ENCODE measurements at places on chromosomes 2 and 18. TPM values are rescaled to one million over a fixed set of nuclear protein-coding genes. Genes with fewer than 3 reads are reported as not detected.

GALNT3 gene
- total RNA-seq, result 19.7 TPM

MOGAT1 gene
- total RNA-seq, result not detected

SLC30A3 gene
- total RNA-seq, result 0.15 TPM

REG3A gene
- not detected for total RNA-seq

EFHD1 gene
- 22.1 TPM for total RNA-seq

DNA sequence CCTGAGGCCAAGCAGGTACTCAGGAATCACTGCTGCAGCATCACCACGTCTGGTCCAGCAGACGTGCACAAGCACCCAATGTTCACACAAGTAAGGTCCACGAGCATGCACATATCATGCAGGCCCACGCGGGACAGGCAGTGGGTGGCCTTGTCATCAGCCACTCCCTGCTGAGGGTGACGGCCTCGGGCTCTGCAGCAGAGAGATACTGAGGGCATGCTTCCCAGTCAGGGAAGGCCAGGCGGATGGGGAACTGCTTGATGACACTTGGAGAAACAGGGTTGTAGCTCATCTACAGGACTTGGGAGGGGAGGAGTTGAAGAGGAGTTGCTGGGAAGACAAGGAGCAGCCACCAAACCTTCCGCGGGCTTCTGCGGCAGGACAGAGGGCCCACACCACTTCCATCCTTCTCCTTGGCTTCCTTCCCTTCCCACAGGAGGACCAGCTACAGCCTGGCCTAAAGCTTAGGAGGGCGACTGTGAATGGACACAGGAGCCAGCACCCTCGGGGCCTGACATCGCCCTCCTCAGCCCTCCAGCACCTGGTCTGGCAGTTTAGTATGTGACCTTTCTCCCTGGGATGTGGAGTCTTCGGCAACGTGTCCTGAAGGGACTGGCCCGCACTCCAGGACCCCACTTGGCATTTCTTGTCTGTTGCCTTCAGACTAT lies 15.2 kb downstream of the MFSD2B start:
- no peak for DNase-seq

- DNase-seq, result no peak
Observed at GRCh38 chr18:32351032-32351431, 119.7 kb downstream of the GAREM1 start.

DNA sequence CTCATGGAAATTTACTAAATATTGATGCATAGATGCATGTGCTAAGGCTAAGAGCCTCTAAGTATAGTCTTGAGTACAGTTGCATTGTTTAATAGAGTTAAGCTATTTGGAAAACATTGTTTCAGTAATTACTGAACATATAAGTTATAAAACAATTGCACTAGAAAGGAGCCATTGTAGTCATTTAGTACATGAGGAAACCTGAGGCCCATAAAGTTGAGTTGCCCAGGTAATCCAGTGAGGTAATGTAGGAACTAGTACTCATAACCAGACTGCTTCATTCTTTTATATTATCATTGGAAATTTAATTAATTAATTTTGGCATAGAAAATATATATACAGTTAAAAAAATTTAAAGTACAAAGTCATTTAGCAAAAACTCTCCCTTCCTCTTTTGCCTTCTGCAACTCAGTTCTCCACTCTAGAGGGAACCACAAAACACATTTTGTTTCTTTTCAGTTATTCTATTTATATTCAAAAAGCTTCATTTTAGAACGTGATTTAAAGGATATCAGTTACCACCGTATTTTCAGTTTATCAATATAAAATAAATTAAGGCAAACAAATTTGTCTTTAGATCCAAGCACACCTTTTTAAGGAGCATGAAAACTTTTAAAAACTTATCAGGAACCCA lies 27.8 kb upstream of the TBR1 start:
- DNase-seq, result no peak

- DNase-seq, result no peak
Observed at GRCh38 chr2:106160786-106161261, 33.3 kb downstream of the UXS1 start.

DNA sequence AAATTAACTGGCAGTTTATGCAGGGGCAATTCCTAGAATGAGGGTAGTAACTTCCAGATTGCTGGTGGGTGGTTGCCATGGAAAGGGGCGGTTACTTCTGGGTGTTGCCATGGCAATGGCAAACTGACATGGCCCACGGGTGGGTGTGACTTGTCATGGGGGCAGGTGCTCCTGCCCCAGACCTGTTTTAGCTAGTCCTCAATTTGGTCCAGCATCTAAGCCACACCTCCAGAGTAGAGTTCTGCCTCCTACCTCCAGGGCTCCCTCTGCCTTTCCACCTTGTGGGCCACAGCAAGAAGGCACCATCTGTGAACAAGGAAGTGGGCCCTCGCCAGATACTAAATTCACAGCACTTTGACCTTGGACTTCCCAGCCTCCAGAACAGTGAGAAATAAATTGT lies 148.7 kb downstream of the TFCP2L1 start:
- no peak for DNase-seq

DNA sequence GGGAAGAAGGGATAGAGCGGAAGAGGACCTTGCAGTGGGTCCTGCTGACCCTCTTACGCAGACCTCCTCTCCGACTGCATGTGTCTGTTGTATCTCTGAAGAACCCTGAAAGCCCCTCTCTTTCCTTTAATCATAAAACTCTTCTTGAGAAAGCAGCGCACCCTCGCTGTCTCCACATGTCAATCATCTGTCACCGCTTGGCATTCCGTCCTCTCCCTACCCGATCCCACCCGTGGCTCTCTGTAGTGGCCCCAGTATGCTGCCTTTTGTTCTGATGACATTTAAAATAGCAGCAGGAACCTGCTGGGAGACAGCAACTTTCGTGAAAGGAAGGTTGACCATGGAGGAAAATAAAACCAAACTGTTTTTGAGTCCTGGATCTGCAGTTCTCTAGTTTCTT lies 582.9 kb upstream of the SALL3 start:
- DNase-seq, result no peak

GRCh38 chr2:15918761-15919356 lies 21.5 kb upstream of the MYCN start:
- no peak for DNase-seq

- no peak for DNase-seq
Observed at GRCh38 chr18:75044296-75044695, 164.6 kb downstream of the PTGR3 start.

DNA sequence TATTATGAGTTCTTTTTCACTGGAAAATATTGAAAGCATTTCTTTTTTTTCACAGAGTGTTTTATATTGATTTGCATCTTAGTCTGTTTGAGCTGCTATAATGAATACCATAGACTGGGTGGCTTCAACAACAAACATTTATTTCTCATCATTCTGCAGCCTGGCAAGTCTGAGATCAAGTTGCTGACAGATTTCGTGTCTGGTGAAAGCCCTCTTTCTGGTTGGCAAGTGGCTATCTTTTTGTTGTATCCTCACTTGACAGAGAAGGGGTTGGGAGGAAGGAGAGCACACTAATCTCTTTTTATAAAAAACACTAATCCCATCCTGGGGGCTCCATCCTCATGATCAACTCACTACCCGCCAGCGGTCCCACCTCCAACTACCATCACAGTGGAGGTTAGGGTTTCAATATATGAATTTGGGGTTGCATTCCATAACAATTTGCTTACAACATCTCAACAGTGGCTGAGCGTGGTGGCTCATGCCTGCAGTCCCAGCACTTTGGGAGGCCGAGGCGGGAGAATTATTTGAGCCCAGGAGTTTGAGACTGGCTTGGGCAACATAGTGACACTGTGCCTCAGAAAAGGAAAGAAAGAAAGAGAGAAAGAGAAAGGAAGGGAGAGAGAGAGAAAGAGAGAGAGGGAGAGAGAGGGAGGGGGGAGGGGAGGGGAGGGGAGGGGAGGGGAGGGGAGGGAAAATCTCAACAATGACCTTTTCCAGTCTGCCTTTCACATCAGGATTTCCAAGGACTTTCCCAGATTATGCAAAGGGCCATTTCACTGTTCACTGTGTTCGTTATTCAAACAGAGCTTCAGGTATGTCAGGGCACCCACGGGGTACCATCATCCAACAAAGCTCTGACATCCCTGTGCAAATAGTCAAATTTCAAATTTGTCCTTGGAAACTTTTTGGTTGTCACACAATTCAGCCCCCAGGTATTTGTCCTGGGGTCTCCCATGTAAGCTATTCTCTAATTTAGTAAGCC lies 111.1 kb downstream of the AP1S3 start:
- no peak for DNase-seq

DNA sequence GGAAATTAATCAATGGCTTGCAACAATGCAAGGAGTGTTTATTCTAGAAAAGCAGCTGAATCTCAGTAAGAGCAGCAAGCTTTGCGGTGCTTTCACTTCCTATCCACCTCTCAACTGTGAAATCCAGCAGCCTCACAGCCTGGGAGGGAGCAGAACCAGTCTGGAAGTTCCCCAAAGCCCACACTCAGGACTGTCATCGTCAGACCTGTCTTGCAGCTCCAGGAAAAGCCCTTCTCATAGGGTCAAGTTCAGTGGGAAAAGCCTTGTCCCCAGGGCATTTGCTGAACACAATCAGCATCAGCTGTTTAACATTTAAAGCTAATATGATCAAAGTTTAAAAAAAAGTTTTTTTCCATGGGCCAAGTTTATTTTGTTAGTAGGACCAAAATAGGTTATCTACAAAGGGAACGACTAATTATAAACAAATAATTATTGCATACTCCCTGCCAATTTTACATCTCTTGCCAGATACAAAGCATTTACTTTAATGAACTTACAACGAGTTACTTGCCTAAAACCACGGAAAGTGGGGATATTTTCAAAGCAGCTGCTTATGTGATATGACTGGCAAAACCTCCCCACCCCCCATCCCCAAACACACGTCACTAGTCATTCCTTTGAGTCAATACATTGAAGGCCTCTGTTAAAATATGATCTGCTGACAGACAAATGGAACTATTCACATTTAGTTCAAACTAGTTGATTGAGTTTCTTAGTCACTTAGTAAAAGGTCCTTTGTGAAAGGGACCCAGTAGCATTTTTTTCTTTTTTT lies 36.8 kb downstream of the PARD6G start:
- no peak for DNase-seq

GRCh38 chr2:171104379-171104778 lies 56.3 kb downstream of the TLK1 start:
- DNase-seq, result no peak

Measured in lower leg skin (tissue), 4 donors.